ENCODE measurements at places on chromosomes 3 and 15. TPM values are rescaled to one million over a fixed set of nuclear protein-coding genes. Genes with fewer than 3 reads are reported as not detected.
A peak's percentile ranks its signal among the peaks of the same experiment; 100 is the strongest.

DNA sequence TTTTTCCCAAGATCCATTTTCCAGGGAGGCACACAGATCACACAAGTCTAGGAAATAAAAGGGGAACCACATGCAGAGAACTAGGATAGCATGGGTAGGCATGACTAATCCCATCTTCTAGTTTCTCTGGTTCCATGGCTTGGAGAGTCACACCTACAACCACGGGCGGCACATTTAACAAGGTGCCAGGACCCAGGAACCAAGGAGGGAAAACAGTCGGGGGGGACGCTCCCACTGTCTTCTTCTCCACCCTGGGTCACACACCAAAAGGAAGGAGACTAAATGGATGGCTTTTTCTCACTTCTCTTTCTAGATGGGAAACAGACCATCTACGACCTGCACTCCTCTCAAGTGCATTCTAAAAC, 4.6 kb upstream of the SMCO1 start:
- no peak for DNase-seq

DNA sequence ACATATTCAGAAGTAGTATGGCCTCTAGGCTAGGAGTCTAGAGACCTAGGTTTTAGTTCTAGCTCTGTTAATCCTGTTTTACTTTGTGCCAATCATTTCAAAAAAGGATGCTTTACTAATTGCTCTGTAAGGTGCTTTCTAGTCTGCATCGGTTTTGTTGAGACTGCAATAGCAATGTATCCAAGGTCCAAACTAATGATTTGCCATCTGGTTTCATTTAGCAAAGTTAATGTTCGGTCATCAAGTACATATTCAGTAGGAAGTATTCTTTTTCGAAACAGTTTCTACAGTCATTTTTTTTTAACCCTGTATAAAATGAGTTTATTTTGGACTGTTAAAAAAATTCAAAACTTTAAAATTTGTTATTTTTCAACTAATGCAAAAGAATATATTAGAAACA, 2.0 kb upstream of the GALK2 start:
- DNase-seq: peak; percentile 48

DNA sequence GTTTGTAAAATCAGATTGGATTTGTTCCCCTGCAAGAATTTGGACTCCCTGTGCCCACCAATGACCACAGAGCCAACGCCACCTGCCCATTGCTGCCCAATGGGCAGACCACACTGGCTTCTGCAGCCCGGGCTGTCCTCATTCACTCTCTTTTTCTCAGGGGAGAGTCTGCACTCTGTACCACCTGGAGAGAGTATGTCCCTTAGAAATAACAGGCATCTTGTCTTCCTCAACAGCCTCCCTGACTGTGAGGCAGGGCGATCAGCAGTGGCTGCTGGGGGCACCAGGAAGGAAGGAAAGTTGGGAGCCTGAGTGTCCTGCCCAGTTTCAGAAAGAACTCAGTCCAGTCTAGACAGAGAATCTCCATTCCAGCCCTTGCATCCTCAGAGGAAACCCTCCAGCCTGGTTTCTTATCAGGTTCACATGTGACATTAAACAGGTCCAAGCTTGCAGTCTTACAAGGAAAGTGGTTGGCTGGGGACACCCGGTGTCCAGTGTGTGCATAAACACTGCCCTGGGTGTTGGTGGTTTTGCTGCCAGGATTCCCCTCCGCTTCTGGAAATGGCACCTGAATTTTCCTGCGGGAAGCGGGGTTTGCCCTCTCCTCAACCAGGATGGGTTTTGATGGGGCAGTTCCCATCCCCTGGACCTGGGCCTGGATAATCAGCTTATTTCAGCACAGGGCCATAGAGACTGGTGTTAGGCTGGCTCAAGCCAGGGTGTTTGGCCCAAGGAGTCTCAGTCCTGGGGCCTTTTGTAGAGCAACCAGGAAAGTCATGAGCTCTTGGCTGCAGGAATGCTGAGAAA, 37.2 kb downstream of the SSUH2 start:
- peak; percentile 48 for DNase-seq

GRCh38 chr3:153180860-153181372, 18.9 kb downstream of the RAP2B start:
- DNase-seq: no peak

DNA sequence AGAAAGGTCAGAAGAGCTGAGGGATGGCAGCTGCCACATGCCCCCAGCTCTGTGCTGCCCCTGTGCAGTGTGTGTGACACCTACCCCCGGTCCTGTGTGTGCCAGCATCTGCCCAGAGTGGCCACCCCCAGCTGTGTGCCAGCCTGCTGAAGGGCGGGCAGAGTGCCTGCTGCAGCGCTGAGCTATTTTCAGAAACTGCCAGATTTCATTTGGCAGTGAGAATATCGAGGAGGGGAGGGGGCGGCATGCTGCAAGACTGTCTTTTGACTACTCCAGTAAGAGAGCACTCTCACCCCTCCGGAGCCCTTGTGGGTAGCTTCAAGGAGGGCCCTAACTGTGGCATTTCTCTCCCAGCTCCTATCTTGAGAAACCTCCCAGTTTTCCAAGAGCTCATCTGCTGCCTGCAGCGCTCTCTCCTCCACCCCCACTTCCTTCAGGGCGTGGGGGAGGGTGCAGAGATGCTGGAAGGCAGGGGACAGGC, 25.2 kb upstream of the DOCK3 start:
- DNase-seq: no peak

GRCh38 chr15:67521029-67521782, at the start of gene C15orf61:
Gene C15orf61 (plus strand): TSS chr15:67521131. CDS start chr15:67521249, 118 bp downstream.
- peak; percentile 77 for DNase-seq

DNA sequence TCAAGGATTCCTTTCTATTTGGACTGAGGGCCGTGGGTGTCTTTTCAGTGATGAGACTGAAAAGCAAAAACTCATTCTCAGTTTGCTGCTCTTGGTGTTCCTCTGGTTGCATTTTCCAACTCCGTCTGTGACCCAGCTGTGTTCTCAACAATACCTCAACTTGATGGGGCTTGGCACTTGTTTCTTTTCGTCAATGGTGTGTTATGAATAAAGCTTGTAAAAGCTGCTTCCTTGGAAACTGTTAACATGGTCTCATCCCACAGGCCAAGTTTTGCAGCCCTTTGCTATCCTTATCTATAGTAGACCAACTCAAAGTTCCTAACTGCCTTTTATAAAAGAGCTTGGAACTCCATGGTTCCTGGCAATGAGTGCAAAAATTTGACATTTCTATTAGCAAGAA, 142.5 kb upstream of the UBE2E1 start:
- peak; percentile 25 for DNase-seq

DNA sequence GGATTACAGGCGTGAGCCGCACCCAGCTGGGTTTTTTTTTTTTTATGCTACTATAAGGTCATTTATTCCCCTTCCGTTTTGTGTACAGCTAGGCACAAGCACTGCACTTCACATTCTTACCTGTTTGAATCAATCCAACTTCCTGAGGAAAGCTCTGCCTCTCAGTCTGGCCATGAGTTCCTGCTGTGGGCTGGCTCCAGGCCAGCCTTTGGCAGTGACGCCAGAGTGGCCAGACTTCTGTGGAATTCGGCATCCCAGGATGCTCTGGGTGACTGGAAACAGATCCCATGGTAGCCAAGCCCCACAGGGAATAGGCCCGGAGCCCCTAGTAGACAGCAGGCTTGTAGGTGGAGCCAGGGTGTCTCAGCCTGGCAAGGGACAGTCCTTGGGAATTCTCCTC, 21.5 kb upstream of the TIMP4 start:
- no peak for DNase-seq

- DNase-seq: no peak
These were observed 3.7 kb downstream of the IFT80 start for GRCh38 chr3:160395297-160395696.

- peak; percentile 75 for DNase-seq
These were observed 1.1 kb upstream of the ECT2 start for GRCh38 chr3:172749230-172749965.

DNA sequence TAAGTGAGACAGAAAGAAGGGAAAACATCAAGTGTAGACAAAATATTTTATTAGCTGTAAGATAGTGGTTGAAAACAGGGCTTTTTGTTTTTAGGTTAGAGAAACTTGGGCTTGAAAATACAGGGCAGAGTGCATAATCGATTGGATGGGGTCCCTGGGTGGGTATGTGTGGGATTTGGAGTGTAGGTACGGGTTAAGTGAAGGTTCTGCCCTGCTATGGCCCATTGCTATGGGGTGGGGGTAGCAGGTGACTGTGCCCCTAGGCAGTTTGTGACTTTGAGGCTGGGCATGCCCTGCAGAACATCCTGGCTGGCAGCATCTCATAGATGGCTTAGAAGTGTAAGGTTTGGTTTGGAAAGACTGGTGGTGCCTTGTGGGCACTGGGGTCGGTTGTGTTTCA, 3.7 kb upstream of the FAM131A start:
- DNase-seq: no peak

- peak; percentile 31 for DNase-seq
These were observed 173.7 kb downstream of the B3GALNT1 start for GRCh38 chr3:160931474-160931873.

DNA sequence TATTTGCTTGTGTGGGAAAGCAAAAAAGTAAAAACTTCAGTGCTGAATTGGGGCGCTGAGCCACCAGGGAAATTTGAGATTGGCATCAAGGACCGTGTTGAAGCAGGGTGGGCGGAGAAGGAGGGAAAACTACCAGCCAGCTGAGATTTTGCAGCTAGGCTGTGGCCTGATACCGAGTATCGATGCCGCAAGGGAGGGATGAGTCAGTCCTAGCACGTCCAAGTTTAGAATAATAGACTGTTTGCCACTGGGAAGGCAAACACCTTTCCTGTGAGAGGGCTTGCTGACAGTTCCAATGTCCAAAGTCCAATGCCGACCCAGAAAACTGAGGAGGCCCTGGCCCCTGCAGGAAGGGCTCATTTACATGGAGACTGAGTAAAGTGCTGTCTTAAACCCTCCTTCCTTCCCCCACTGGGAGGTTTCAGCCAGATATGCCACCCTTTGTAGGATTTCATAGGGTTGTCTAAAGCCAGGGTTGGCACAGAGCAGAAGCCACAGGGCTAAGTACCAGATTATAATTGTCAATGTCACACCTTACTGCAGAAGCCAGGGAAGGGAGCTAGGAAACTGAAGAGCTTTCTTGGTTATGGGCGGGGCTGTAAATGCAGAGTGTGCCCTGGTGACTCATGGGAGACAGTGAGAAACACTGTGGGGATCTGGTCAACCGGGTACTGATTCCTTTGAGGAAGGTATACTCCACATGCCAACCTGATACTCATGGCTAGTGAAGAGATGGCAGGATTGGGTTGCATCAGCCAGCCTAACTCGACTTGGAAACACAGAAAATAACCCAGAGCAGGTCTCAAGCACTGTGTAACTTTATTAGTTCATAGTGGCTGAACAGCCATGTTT, 28.4 kb upstream of the PIK3CB start:
- DNase-seq: no peak

- DNase-seq: no peak
These were observed 42.1 kb downstream of the PPCDC start for GRCh38 chr15:75065467-75065850.

- no peak for DNase-seq
These were observed 1457.3 kb upstream of the ALCAM start for GRCh38 chr3:103909395-103909794.

- DNase-seq: no peak
These were observed 12.9 kb upstream of the PSMA4 start for GRCh38 chr15:78527325-78527724.

GRCh38 chr3:139617672-139618268, 60.0 kb downstream of the NMNAT3 start:
- no peak for DNase-seq

DNA sequence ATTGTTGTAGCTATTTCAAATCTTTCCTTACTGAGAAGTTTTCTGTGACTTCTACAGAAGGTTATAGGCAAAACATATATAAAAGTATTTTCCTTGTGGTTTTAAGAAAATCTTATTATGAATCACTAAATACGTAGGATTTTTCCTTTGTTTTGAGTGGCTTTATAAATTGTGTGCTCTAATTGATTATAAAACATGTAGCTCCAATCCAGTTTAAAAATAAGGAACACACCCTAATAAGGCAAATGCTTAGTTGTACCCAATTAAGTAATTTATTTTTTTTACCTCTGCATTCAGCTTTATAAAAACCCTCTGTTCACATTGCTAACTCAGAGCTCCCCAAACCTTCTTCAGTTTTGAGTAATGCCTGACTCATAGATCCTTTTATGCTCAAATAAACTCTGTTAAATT, 408.0 kb downstream of the NAALADL2 start:
- DNase-seq: no peak

- DNase-seq: no peak
These were observed 35.8 kb downstream of the ZNF710 start for GRCh38 chr15:90036806-90037510.

- no peak for DNase-seq
These were observed 136.8 kb upstream of the PLXNA1 start for GRCh38 chr3:126845920-126846715.

DNA sequence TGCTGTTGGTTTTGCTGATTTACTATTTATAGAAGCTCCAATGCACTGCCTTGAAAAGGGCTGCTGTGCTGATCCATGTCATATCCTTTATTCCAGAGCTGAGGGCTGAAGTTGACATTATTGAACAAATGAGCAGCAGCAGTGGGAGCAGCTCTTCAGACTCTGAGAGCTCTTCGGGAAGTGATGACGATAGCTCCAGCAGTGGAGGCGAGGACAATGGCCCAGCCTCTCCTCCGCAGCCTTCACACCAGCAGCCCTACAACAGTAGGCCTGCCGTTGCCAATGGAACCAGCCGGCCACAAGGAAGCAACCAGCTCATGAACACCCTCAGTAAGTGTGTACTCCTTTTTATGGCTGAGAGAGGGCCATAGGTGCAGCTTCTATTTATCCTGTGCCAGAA, 8.8 kb downstream of the EAF1 start:
- no peak for DNase-seq

The CHDH gene
- 0.99 TPM for total RNA-seq

The NLGN1 gene
- total RNA-seq: 9.5 TPM

The ECE2 gene
- not detected for total RNA-seq

The CCDC54 gene
- total RNA-seq: not detected

The TRIM59 gene
- 17.1 TPM for total RNA-seq

The UCN2 gene
- 1.4 TPM for total RNA-seq

The RBP2 gene
- total RNA-seq: not detected

The CHL1 gene
- 19.8 TPM for total RNA-seq

The CCDC39 gene
- not detected for total RNA-seq

The HYAL1 gene
- total RNA-seq: 1.1 TPM

The CLDN16 gene
- total RNA-seq: 0.69 TPM

The GABRG3 gene
- 0.89 TPM for total RNA-seq

The TRH gene
- not detected for total RNA-seq

All from skin of body (tissue), 3 donors.